ENCODE measurements at places on chromosomes 2 and 18.

DNA sequence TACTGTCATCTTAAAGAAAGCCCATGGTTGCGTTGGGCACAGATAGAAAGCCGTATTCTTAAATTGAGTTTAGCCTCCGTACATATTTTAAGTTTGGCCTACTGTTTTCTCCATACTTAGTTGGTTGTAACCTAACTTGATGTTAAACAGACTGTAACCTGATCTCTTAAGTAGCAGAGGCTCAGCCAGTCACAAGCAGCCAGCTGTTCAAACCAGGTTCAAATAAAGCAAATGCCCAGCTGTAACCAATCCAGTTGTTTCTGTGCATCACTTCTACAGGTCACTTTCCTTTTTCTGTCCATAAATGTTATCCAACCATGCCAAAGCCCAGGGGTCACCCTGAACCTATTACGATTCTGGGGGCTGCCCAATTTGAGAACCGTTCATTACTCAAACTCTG lies 10.0 kb upstream of the THADA start:
- no peak for DNase-seq

DNA sequence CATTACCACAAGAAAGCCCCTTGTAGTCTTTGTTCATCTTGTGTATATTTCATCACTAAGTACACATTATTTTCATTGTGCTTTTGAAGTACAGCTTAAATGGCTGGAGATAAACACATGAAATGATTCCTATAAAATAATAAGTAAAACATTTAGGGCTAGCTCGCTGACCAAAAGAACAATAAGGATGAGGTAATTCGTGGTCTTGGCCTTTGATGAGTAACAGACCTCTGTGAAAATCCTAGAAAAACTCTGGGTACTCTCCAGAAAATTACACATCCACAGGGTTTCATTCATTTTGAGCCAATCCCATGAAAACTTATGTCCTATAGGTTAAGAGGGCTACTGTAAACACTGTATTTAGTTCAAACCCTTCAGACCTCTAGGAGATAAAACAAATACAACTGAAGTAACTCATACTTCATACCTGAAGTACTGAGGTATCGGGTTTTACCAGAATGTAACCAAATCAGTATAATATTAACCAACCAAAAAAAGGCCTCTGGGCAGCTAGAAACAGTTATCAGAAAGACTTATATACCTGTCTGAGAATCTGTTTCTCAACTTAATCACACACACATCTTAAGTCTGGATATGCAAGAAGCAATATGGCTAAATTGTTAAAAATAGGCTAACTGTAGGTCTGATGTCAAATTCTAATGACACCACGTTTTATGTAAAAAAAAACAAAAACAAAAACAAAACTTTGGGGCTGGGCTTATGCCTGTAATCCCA lies 31.0 kb downstream of the CFAP36 start:
- no peak for DNase-seq

DNA sequence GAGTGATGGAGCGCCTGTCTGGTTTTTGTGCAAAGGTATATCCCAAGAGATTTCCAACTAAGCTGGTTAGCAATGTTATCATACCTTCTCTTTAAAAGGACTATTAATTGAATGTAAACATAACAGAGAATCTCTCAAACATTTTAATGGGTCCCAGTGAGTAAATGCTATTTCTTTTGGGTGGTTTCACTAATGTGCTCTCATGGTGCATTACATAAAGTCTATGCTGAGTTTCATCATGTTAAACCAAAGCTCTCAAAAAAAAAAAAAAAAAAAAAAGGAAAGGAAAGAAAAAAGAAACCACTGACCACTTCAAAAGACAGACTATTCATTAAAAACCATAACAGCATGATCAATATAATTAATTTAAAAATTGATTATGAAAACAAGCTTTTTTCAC lies 119.1 kb upstream of the SCN1A start:
- no peak for DNase-seq

GRCh38 chr2:240232961-240233884 lies 92.8 kb upstream of the OTOS start:
- DNase-seq, result peak; percentile 71

GRCh38 chr2:120968307-120969015 lies 232.8 kb downstream of the GLI2 start:
- DNase-seq, result no peak

DNA sequence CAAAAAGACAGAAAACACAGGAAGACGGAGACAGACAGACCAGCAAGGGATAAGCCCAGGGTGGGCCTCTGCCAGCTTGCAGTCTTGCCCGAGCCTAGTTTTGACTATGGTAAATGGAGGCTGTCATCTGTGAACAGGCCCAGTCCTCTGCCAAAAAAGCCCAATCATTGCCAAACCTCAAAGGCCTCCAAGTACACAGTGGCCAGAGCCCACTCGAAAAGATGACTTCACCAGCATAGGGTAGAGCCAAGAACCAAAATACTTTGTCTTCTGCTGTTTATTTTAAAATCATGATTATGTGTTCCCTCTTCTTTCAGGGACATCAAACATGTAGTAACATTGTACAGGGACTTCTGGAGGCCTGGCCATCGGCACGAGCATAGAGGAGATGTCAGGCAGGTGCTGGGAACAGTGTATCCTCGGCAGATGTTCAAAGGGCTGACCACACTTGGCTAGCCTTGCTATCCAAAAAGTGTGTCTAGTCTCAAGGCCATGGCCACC lies 66.0 kb downstream of the TTC32 start:
- DNase-seq, result no peak

DNA sequence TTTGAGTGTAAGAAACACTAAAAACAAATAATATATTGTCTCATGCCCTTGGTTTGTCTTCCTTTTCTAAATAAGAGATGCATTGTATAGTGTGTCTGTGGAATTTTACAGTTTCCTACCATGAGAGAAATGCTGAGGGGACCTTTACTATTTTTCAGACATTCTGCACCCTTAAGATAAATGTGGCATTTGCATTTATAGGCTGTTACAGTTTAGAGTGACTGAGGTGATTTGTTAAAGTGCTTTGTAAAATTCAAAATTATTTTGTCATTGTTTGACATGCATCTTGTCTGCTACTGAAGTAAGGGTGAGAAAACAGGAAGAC lies 78.9 kb upstream of the ZSWIM2 start:
- DNase-seq, result no peak

GRCh38 chr18:48949050-48949605 lies 1.6 kb downstream of the SMAD7 start:
- no peak for DNase-seq

DNA sequence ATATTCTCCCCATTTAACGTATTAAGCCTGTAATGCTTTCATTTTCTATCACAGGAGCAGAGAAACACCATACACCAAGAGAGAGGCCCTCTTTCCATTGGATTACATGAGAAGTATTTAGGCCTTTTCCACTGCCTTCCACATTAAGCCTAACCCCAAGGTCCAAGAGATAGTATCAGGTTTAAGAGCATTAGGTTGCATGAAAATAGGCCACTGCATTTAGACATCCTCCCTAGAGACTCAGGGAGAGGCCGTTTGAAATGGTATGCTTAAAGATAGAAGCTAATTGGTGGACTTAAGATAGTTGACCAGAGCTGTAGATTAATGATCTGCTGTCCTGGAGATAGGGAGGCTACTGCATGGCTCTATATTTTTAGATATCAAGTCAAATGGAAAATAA lies 128.5 kb upstream of the PTPRM start:
- no peak for DNase-seq

GRCh38 chr2:2877427-2877826 lies 500.2 kb downstream of the EIPR1 start:
- DNase-seq, result no peak

- DNase-seq, result no peak
Observed at GRCh38 chr18:74682141-74682990, 84.7 kb downstream of the ZNF407 start.

DNA sequence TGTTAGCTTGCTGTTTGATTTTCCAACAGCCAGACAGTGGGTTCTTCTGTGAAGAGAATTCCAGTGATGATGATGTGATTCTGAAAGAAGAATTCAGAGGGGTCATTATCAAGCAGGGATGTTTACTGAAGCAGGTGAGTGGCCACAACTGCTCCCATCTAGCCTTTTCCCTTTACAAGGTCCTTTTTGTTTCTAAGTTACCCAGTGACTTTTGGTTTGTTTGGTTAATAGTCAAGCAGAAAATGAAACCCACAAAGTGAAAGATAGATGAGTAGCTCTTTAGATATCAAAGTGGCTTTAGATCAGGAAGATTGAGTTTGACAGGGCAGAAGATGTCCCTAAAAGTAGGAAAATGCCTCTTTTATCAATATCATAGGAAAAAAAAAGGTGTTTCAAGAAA lies 23.3 kb downstream of the PLEK start:
- no peak for DNase-seq

GRCh38 chr2:173452416-173452815 lies 97.7 kb downstream of the CDCA7 start:
- DNase-seq, result no peak

GRCh38 chr2:202149936-202150335 lies 76.9 kb downstream of the KIAA2012 start:
- DNase-seq, result no peak

DNA sequence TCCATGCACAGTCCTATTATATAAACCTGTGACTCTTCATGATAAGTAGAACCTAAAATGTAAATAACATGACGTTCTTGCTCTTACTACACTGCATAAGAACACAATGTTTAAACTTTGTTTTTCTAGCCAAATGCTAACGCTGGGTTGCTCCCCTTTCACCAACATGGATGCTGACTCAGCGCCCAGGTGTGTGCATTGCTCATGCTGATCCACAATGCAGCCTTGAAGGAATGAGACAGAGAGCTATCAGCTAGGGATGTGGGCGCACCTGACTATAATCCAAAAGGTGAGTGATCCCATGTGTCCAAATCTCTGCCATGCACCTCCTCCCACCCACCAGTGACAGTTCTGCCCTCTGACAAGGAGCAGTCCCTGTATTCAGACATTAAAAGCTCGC lies 235.0 kb downstream of the IRS1 start:
- DNase-seq, result no peak

DNA sequence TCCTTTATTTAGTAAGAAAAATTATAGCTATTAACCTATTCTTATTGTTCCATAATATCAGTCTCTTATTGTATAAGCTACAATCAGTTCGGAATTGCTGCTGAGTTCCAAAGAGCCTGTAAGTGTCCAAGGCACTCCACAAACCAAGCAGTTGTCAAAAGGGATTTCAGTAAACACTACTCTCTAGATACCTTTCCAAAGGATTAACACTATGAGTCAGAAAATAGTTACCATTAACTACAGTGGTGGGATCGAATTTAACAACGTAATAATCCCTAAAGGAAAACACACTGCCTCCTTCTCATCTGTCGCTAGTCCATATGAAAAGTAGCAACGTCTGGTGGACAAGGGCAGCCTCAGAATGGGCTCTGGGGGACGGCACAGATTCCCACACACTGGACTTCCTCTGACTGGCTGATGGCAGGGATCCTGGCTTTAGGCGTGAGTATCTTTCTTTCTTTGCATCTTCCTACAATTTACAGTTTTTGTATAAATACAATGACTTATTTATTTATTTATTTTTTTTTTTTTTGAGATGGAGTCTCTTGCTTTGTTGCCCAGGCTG lies 8.8 kb downstream of the TGFBRAP1 start:
- DNase-seq, result no peak

DNA sequence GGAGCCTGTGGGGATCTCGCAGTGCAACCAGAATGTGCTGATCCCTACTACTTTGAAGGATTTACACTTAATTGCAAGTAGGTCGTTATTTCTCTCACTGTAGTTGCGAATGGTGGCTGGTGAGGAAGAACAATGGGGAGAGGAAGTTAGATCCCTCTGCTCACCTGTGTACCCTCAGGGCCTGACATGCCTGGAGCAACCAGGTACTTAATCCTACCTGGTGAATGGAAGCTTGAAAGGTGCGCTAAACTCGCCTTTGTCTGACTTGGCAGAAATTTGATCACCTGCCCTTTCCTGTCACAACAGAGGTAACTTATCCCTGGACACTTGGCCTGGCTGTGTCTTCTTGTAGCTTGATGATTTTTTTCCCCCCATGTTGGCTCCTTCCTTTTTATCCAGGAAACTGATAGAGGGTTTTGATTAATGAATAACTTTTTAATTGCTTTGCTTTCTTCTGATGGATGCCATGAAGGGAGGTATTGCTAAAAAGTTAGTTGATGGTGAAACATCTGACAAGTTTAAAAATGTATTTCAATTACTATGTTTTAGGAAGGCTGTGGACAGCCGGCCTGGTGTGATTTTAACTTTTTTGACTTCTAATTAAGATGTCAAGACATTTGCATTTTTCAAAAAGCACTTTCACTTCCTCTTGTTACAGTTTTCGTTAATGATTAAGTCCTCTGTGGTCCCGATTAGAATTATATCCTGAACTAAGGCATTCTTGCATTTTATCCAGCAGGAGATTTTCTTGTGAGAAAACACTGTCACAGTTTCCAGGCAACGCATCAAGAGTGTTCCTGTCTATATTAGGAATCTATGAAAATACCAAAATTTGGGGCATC lies 9.2 kb downstream of the SGPP2 start:
- no peak for DNase-seq

- DNase-seq, result no peak
Observed at GRCh38 chr2:153476816-153477635, 1.5 kb downstream of the RPRM start.

DNA sequence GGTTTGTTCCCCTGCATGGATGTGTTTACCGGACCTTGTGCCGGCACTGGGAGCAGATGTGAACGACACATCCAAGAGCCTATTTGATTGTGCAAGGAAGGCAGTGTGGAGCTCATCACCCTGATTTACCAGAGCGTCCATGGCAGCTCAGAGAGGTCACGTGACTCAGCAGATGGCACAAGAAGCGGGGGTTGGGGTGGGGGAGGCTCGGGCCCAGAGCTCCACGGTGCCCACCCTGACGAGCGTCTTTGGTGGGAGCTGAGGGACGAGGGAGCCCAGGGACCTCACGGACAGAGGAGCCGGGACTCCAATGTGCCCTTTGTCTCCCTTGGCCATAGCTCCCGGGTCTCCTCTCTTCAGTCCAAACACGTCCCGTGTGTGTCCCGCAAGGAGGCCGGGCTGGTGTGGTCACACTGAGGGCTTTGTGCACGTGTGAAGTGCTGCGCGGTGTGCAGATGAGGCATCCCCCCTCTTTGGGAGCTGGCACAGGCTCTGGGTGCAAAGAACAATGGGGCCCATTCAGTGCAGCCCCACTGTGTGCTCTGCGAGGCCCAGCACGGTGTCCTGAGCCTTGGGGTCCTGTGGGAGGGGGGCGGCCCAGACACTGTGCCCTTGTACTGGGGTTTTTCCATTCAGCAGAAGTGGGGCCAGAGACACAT lies 15.5 kb downstream of the KCNIP3 start:
- no peak for DNase-seq

- DNase-seq, result no peak
Observed at GRCh38 chr2:220847589-220847988, 724.5 kb downstream of the EPHA4 start.

- no peak for DNase-seq
Observed at GRCh38 chr18:41666231-41666630, 288.8 kb upstream of the PIK3C3 start.

GRCh38 chr18:53796040-53796729 lies 428.3 kb downstream of the MBD2 start:
- DNase-seq, result no peak

DNA sequence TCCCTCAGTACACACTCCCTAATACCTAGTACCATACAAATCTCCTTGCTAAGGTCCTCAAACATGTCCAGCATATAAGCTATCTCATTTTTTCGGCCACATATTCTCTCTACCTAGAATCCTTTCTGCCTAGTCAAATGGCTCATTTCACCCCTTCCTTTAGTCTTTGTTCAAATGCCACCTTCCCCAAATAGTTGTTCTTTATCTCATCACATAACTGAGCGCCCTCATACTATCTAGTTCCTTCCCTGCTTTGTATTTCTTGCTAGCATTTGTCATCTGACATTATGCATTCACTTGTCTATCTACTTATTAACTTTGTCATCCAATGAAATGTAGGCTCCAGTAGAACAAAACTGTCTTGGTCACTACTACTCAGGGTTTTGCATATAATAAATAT lies 35.5 kb downstream of the RPRD1A start:
- no peak for DNase-seq
